ENCODE measurements at places on chromosomes 3 and 15.

GRCh38 chr15:66946578-66947164, 118.7 kb upstream of the SMAD3 start:
- peak; percentile 69 for DNase-seq

GRCh38 chr15:55334371-55334770, 15.3 kb downstream of the PIGB start:
- no peak for DNase-seq

DNA sequence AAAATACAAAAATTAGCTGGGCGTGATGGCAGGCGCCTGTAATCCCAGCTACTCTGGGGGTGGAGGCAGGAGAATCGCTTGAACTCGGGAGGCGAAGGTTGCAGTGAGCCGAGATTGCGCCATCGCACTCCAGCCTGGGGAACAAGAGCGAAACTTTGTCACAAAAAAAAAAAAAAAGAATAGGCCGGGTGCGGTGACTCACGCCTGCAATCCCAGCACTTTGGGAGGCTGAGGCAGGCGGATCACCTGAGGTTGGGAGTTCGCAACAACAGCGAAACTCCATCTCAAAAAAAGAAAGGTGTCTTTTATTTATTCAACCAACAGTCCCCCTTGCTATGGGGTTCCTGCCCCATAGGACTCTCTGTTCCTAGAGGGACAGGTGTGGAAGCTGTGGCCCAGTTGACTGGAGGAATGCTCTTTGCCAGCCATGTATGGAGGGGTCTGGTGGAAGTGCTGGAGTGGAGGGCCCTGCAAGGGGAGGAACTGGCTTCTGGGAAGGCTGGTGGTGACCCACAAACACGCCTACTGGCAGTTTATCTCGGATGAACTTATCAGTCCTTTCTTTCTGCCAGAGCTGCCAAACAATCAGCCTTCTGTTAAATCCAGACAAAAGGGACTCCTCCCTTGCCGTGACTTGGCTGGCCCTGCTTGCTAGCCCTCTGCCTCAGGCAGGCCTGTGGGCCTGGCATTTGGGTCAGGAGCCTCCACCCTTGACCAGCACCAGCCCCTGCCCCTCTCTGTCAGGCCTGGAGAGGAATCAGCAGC, 4.6 kb upstream of the DAG1 start:
- no peak for DNase-seq

DNA sequence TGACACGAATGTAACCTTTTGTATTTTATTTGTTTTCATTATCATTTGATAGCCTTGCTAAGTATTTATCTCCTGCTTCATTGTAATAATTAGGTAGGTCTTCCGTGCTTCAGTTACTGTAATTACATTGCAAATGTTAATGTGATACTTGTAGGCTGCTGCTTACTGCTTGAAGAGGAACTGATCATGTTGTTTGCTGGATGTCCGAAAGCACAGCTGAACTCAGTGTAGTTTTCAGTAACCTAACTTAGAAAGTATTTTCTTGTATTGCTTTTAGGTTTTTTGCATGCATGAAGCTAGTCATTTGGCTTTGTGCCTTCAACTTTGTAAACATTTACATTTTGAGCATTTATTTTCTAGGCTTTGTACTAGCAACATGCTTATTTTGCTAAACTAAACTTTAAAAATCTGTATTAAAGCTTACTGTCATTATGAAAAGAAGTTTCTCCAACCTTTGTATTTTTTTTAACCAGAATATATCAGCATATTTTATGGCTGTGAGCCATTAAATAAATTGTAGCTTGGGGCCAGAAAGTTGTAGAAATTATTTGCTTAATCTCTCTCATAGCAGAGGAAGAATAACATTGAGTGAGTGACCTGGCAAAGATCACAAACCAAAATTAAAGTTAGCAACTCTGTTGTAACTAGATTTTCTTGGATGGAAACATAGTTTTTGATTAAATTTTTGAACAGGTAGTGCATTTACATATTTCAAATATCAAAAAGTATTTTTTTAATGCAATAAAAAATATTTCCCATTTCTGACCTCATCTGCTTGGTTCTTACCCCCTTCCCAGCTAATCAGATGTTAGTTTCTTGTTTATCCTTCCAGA, 30.7 kb downstream of the SACM1L start:
- DNase-seq: no peak

GRCh38 chr3:138202945-138203701, 16.0 kb downstream of the ARMC8 start:
- no peak for DNase-seq

DNA sequence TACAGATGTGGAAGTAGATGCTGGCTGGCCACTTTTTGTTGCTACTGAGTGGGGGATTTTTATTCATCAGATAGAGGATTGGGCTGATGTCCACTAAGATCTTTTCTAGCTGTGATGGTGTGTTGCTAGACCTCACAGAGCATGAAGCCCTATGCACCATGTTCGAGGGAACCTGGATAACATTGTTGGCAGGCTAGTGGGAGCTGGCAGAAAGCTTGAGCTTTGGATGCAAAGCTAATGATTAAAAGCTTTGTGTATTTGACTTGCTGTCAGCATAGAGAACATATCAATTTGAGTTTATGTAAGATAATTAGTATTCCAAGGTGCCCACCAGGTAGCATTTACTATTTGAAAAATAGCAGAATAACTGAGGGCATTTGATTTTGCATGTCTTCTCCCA, 59.1 kb downstream of the ST6GAL1 start:
- no peak for DNase-seq

- no peak for DNase-seq
Measured at GRCh38 chr3:32596282-32596908, 25.7 kb upstream of the DYNC1LI1 start.

GRCh38 chr3:43218921-43219320, 67.4 kb upstream of the SNRK start:
- DNase-seq: no peak

GRCh38 chr15:32807331-32807730, 89.5 kb downstream of the GREM1 start:
- no peak for DNase-seq

DNA sequence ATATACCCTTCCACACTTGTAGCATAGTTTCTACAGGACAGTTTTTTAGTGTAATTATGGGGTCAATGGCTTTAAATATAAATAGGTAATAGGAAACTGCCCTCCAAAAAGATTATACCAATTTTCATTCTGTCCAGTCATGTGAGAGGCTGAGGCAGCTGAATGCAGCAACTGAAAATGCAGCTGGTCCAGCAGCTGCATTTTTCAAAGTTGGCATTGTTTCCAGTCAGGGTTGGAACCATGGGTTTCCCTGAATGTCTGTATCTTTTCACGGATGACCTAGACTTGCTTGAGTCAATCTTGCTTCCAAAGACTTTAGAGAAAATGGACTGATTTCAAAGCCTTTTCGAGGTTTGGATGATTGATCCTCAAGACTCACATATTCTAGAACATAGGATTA, 9.9 kb upstream of the KNL1 start:
- DNase-seq: no peak

DNA sequence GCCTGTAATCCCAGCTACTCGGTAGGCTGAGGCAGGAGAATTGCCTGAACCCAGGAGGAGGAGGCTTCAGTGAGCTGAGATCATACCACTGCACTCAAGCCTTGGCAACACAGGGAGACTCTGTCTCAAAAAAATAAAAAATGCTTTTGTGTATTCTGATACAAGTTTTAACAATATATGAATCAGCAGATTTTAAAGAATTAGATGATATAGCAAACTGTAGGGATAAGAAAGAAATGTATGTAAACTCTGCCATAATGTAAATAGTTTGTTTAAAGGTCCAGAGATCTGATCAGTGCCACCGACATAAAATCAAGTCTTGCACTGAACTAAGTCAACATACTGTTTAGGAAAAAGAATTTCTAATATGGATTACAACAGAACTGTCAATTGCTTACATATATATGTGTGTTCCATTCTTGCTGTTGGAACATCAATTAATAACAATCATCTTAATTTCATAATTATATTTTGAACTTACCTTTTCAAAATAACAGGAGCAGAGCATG, 208.3 kb downstream of the NEK10 start:
- no peak for DNase-seq

- DNase-seq: no peak
Measured at GRCh38 chr3:52683611-52684010, 2.1 kb downstream of the PBRM1 start.

- DNase-seq: no peak
Measured at GRCh38 chr3:147493666-147494065, 84.5 kb downstream of the ZIC1 start.

DNA sequence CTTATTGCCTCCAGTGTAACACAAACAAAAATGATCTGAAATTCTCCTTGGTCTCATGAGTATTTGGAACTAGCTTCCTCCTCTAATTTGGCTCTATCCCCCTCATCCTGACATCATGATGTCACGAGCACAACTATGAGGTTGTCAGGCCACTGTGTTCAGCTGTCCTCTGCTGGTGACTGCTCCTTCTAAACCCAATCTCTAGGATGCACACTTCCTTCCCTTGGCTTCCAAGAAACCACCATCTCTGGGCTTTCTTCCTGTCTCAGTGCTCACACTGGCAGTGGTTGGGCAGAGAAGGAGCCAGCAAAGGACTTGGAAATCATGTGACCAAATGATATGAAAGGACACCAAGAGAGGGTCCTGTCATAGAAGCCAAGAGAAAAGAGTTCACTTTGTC, 30.7 kb upstream of the EIF1B start:
- DNase-seq: no peak

DNA sequence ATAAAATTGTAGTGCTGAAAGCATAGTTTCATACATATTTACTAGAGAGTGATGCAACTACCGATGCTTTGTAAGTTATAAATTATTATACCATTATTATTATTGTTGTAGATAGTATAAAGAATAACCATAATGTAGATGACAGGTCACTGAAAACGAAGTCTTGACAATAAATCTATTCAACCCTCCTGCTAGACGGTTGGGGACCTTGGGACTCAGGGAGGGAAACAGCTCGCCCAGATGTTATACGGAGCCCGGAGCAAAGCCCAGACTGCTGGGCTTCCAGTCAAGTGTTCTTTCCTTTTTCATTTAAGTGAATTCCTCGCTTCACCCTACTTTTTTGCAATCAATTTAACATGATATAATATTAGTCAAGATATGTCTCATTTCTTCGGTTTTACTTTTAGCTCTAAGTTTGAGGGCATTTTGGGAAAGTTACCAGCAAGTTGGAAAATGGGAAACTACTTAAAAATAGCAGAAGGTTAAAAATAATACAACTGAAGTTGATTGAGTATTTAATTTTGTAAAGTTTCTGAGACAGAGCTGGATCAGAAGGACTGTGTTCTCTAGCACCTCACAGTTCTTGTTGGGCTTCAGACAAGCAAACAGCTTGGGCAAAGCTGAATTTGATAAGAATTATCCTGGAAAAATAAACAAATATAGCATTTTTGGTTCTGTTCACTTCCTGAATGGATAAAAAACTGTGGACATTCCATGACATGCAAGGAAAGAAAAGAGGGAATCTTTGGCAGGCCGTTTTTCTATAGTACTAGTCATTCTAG, 173.4 kb upstream of the TP63 start:
- no peak for DNase-seq
